ENCODE measurements at places on chromosomes 1 and 21. TPM values are rescaled to one million over a fixed set of nuclear protein-coding genes. Genes with fewer than 3 reads are reported as not detected.

The TMEM240 gene
- total RNA-seq, result 0.52 TPM

The ETV3L gene
- not detected for total RNA-seq

The CZIB gene
- total RNA-seq, result 35.2 TPM

The GJA5 gene
- not detected for total RNA-seq

The AMIGO1 gene
- total RNA-seq, result 1.1 TPM

The ILDR2 gene
- total RNA-seq, result 0.02 TPM

The MARK1 gene
- total RNA-seq, result 0.07 TPM

The SEMA4A gene
- total RNA-seq, result 0.42 TPM
